Osteoblast (primary cell): ENCODE measurements at places on chromosomes 16 and 17. TPM values are rescaled to one million over a fixed set of nuclear protein-coding genes. Genes with fewer than 3 reads are reported as not detected.

GRCh38 chr17:56903560-56903959 is 10.3 kb downstream of the TRIM25 start:
- DNase-seq = no peak

GRCh38 chr16:29837841-29838240 is 17.6 kb downstream of the MVP start:
- DNase-seq = peak; percentile 66

GRCh38 chr16:49049644-49050043 is 232.0 kb downstream of the CBLN1 start:
- no peak for DNase-seq

- DNase-seq = no peak
Measured at GRCh38 chr16:20410121-20410723, 888 bp downstream of the ACSM5 start.

DNA sequence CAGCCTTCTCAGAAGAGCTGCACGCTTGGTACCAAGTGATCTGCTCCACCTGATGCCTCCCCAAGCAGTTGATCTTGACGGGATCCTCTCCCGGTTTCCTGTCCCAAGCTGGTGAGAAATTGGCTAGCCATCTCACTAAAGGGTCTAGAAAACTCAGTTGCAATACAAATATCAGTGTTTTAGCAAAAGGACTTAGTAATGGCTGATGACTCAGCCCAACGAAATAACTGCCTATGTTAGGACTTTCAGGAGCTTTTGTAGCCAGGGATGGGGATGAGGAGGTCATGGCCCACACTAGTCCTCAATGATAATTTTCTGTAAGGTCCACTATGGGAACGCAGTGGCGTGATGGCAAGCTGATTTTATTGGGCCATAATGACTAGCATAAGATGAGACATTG is 23.3 kb upstream of the ENGASE start:
- peak; percentile 83 for DNase-seq

GRCh38 chr17:61496957-61497653 is 44.9 kb downstream of the TBX4 start:
- DNase-seq = no peak

- no peak for DNase-seq
Measured at GRCh38 chr17:48584223-48584741, 5.8 kb downstream of the HOXB3 start.

DNA sequence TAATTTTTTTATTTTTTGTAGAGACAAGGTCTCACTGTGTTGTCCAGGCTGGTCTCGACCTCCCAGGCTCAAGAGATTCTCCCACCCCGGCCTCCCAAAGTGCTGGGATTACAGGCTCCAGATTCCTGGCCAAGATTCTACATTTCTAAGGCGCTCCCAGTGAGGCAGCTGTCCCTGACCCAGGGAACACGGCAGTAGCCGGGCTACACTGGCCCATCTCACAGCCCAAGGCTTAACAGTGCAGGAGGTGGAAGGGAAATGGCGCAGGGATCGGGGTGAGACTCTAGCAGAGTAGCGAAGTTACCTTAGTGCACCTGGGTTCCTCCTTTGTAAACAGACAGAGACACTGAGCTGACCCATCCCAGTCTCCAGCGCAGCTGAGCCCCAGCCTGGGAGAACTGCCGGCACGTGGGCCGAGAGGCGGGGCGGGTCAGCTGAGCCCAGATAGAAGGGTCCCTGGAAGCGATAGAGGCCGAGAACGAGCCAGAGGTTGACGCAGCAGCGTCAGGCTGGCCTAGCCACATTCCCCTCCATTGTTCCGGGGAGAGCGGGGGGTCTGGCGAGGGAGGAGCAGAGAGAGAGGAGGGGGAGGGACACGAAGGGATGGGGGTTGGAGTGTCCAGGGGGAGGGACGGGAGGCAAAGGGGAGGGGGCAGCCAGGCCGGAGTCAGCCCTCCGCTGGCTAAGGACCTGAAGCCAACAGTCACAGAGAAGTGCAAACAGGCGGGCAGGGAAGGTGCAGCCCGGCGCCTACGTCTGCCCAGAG is 2.5 kb downstream of the CARHSP1 start:
- peak; percentile 90 for DNase-seq

DNA sequence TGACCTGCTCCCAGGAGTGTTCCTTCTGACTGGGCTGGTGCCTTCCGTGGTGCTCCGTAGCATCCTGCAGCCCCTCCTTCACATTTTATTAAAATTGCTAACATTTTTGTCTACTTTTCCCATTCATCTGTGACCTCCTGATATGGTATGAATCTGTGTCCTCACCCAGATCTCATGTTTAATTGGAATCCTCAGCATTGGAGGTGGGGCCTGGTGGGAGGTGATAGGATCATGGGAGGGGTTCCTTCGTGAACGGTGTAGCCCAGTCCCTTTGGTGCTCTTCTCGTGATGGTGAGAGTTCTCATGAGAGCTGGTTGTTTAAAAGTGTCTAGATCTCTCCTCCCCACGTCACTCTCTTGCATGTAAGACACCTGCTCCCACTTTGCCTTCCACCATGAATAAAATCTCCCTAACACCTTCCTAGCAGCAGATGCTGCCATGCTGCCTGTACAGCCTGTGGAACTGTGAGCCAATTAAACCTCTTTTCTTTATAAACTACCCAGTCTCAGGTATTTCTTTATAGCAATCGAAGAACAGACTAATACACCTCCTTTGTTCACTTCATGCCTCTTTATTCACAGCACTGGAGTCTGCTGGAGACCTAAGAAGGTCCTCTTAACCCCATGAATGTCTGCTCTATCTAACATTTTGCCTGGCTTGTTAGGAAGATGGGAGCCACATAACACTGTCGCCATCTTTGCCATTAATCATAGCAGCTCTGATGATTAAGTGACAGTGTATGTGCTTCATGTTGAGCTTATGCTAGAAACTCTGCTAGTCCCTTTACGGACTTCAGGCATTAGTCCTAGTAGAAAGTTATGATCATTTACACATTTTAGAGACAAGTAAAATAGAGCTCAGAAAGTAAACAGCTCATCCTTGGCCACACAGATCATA is 377.7 kb upstream of the MAF start:
- no peak for DNase-seq

DNA sequence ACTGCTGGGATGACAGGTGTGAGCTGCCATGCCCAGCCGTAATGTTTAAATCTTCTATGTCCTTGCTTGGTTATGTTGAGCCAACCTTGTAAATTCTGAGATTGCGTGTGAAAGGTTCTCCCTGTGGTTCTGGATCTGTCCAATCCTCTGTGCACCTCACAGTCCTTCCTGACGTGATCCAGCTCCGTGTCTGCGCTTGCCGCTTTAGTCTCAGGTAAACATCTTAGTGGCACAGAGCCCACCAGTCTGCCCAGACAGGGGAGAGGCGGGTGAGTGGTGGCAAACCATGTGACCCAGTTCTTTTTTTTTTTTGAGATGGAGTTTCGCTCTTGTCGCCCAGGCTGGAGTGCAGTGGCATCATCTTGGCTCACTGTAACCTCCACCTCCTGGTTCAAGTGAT is 13.9 kb downstream of the SLC25A10 start:
- no peak for DNase-seq

The RGS11 gene
- 0.36 and 0.59 TPM in 2 replicates for total RNA-seq

The INO80E gene
- total RNA-seq = 14.5 and 16.8 TPM in 2 replicates
